Naive thymus-derived CD4-positive, alpha-beta T cell (primary cell): ENCODE measurements at places on chromosomes 16 and 17. TPM values are rescaled to one million over a fixed set of nuclear protein-coding genes. Genes with fewer than 3 reads are reported as not detected.

DNA sequence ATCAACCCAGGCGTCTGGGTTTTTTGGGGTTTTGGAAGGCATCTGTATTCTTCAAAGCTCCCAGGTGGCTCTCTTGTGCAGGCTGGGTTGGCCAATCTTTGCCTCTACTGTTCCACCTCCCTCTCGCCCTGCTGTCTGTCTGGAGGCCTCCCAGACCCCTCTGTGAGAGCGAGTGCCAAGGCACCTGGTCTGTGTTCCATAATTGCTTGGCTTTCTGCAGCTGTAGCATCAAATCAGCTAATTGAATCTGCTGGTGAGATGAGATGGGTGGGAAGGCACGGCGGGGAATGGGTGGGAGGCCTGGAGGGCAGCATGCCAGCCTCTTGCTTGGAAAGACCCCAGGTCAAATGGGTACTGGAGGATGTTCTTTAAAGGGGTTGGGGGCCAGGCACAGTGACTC, 52.5 kb upstream of the CLEC19A start:
- no peaks in the 10 kb centered on the region for H3K36me3 ChIP-seq
- H3K27ac ChIP-seq, result no peak overlapping the region
- DNase-seq, result no peak
- no peaks in the 10 kb centered on the region for H3K4me1 ChIP-seq

GRCh38 chr16:86590501-86591144, 12.3 kb downstream of the FOXL1 start:
- H3K4me1 ChIP-seq, result no peaks in the 10 kb centered on the region
- no peak overlapping the region for H3K27ac ChIP-seq
- H3K27me3 ChIP-seq, result no peaks in the 10 kb centered on the region
- no peak for DNase-seq

Gene KRT9
- total RNA-seq, result not detected

Gene PPM1E
- 0.07 TPM in 1 of 2 replicates, not detected in the other for total RNA-seq

- DNase-seq, result no peak
- no peaks in the 10 kb centered on the region for H3K27me3 ChIP-seq
- H3K27ac ChIP-seq, result no peak overlapping the region
- H3K36me3 ChIP-seq, result no peaks in the 10 kb centered on the region
- no peaks in the 10 kb centered on the region for H3K4me1 ChIP-seq
These were observed 54.7 kb downstream of the HS3ST3B1 start for GRCh38 chr17:14355556-14355955.

DNA sequence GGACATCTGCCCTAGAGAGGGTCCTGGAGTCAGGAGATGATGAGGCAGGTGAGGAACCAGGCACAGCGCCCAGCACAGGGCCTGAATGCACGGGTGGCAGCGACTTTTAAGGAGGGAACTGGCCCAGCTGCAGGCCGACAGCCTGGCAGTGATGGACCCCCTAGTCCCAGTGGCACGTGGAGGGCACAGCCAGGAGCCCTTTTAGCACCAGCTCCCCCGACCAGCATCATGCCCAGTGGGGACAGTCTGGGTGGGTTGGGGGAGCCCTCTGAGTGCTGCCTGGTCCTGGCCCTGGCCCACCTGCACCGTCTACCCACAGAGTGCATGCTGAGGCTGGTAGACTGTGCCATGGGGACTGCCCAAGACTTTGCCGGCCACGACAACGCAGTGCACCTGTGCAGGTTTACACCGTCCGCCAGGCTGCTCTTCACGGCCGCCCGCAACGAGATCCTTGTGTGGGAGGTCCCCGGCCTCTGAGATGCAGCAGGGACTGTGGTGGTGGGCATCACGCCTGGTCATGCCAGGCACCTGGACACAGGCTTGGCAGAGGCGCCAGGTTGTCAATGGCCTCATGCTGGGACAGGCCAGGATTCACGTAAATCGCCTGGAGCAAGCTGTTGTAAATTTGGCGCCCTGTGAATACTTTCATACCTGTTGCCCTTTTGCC, 686 bp upstream of the RHOT2 start:
- no peaks in the 10 kb centered on the region for H3K27me3 ChIP-seq
- peaks cover 3% of the 10 kb centered on the region for H3K36me3 ChIP-seq
- DNase-seq, result no peak
- H3K4me1 ChIP-seq, result peaks cover 12% of the 10 kb centered on the region

DNA sequence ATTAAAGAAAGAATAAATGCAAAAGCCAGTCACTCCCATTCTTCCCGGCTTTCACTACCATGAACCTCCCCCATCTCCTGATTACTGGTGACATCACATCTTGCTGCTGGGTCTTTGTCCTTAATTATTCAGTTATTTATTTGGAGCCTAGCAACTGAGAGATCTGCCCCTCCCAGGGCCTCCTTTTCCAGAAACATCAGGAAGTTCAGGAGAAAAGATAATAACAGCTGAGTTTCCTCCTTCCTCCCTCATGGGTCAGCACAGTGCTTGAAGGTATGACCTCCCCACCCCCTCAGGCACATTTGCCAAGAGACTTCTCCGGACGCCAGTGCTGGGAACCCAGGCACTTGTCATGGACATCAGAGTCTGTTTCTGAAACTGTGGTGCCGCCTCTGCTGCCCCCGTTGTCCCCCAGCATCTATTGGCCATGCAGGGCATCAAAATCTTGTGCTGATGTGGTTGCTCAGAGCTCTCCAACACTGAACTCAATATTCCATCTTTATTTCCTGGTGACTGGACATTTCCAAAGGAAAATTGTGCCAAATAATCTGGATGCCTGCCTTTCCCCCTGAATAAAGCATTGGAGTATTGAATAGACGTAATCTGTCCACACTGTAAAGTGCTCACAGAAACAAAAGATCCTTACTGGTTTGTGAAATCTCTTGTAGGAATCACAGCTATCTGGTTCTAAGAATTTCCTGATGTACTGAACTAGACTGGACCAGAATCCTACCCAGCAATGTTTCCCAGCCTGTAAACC, 71.8 kb downstream of the ZNF18 start:
- H3K27me3 ChIP-seq, result no peaks in the 10 kb centered on the region
- no peak overlapping the region for H3K27ac ChIP-seq
- no peak for DNase-seq
- H3K4me3 ChIP-seq, result no peak overlapping the region

DNA sequence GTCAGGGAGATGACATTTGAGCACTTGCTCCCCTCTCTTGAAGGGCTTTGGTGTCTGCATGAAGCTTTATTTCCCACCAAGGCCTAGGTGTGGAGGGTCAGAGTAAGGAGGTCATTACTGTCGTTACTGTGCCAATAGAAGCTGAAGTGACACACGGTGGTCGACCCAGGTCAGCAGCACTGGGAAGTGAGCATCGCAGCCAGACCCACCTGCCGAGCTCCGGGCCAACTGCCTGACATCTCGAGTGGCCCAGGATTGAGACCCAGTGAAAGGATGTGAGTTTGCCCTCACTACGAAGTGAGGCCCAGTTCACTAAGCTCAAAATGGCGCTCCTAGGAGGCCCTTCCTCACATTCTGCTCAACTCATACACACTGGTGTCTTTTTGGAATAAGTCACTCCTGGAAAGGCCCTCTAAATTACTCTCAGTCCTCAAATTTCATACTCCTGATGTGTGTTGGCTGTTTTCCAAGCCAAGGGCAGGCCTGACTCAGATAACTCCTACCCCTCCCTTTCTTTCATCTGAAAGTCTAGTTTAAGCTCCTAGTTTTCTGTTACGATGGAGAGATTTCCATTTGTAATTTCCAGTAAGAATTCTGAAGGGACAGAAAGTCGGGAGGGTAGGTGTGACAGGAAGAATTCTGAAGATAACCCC, 200.4 kb downstream of the LGALS9B start:
- peak overlapping the region; percentile 5 for H3K27ac ChIP-seq
- no peak overlapping the region for H3K4me3 ChIP-seq
- no peaks in the 10 kb centered on the region for H3K27me3 ChIP-seq
- H3K36me3 ChIP-seq, result no peaks in the 10 kb centered on the region
- DNase-seq, result no peak

- H3K4me1 ChIP-seq, result peaks cover 13% of the 10 kb centered on the region
- no peaks in the 10 kb centered on the region for H3K36me3 ChIP-seq
- H3K27me3 ChIP-seq, result no peaks in the 10 kb centered on the region
- peak within 1 kb of the TSS; percentile 14 for H3K27ac ChIP-seq
- DNase-seq, result peak; percentile 14
These were observed at the start of gene SDK2 for GRCh38 chr17:73644145-73645049. Gene SDK2 (minus strand): TSS chr17:73644445. CDS start chr17:73644088, 357 bp downstream.

Gene KIF18B
- not detected for total RNA-seq

DNA sequence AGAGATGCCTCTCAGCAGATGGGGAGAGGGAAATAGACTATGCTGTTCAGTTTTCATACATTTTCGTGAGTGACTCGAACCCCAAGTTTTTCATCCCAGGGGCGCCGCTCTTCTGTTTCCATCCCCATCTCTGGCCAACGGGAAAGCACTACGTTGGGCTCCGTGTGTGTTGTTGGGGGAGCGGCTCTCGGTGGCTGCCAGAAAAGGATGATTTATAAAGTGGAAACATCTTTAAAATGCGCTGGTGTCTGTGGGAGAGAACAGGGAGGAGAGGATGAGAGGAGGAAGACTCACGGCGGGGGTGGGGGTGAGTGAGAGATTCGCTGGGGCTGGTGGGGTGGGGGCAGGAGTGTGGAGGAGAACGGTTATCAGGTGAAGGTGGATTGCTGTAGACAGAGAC, 5.8 kb downstream of the TBX4 start:
- H3K4me1 ChIP-seq, result peaks cover 6% of the 10 kb centered on the region
- H3K27ac ChIP-seq, result no peak overlapping the region
- peaks cover 23% of the 10 kb centered on the region for H3K27me3 ChIP-seq
- H3K36me3 ChIP-seq, result no peaks in the 10 kb centered on the region
- no peak overlapping the region for H3K4me3 ChIP-seq
- peak; percentile 12 for DNase-seq

GRCh38 chr17:77146246-77146632, 5.5 kb downstream of the SEC14L1 start:
- no peak overlapping the region for H3K4me3 ChIP-seq
- DNase-seq, result no peak
- peaks cover 7% of the 10 kb centered on the region for H3K4me1 ChIP-seq
- H3K27ac ChIP-seq, result no peak overlapping the region
- peaks cover 6% of the 10 kb centered on the region for H3K36me3 ChIP-seq

GRCh38 chr17:60153606-60154390, 4.0 kb downstream of the CA4 start:
- H3K27me3 ChIP-seq, result no peaks in the 10 kb centered on the region
- peaks cover 6% of the 10 kb centered on the region for H3K4me1 ChIP-seq
- no peak overlapping the region for H3K27ac ChIP-seq
- no peaks in the 10 kb centered on the region for H3K36me3 ChIP-seq

GRCh38 chr17:4327606-4328005, 38.9 kb downstream of the UBE2G1 start:
- no peak for DNase-seq
- peaks cover 3% of the 10 kb centered on the region for H3K4me1 ChIP-seq
- no peaks in the 10 kb centered on the region for H3K36me3 ChIP-seq
- no peak overlapping the region for H3K27ac ChIP-seq
- H3K27me3 ChIP-seq, result no peaks in the 10 kb centered on the region

DNA sequence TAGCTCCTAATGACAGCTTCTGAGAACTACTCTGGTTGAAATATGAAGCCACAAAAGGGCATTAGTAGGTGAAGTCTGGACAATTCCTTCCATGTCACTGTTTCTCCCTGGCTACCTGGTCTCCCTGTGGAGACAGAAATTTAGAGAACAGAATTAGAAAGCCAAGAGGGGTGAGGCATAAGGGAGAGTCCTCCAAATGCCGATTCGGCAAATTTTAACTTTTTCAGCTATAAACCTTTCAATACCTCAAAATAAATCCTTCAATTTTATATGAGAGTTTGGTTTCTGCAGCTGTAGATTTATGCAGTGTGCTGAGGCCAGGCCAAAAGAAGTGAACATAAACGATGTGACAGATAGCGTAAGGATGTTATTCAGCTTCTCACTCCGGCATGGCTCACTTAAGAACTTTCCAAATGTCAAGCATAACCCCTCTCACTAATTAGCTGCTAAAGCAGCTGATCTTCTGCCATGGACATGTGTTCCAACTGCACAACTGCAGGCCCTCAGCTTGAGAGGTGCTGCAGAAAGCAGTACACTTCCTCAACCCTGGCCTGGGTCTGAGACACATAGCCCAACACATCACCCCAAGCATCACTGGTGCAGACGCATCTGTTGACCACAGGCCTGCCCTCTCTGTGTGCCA, 247.9 kb upstream of the SOX9 start:
- H3K36me3 ChIP-seq, result no peaks in the 10 kb centered on the region
- H3K27ac ChIP-seq, result no peak overlapping the region
- no peak for DNase-seq
- H3K4me3 ChIP-seq, result no peak overlapping the region

DNA sequence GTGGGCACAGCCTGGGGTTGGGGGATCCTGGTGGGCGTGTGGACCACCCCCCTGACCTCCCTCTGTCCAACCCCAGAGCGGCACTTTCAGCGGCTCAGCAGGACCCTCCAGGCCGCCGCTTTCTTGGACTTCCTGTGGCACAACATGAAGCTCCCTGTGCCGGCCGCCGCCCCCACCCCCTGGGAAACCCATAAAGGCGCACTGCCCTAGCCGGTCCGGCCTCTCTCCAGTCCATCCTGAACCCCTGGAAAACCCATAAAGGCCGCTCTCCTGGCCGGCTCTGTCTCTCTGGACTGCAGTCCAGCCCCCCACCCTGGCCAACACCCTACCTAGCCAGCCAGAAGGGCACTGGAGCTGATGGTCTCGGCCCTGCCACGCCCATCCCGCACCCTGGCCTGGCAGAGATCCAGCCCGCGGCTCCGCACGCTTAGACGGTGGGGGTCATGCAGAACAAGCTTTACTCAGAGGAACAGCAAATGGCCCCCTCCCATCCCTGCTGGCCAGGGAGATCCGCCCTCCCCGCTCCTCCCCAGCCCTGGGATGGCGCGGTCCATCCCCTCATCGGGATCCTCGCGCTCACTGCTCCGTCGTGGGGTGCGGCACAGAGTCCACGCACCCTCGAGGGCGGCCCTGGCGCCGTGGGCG, 2.7 kb downstream of the NOXO1 start:
- no peak for DNase-seq
- no peak overlapping the region for H3K4me3 ChIP-seq
- H3K36me3 ChIP-seq, result peaks cover 50% of the 10 kb centered on the region

GRCh38 chr16:84367750-84368307, 509 bp upstream of the ATP2C2 start:
- no peak overlapping the region for H3K27ac ChIP-seq
- H3K36me3 ChIP-seq, result no peaks in the 10 kb centered on the region
- no peak overlapping the region for H3K4me3 ChIP-seq
- H3K27me3 ChIP-seq, result no peaks in the 10 kb centered on the region

DNA sequence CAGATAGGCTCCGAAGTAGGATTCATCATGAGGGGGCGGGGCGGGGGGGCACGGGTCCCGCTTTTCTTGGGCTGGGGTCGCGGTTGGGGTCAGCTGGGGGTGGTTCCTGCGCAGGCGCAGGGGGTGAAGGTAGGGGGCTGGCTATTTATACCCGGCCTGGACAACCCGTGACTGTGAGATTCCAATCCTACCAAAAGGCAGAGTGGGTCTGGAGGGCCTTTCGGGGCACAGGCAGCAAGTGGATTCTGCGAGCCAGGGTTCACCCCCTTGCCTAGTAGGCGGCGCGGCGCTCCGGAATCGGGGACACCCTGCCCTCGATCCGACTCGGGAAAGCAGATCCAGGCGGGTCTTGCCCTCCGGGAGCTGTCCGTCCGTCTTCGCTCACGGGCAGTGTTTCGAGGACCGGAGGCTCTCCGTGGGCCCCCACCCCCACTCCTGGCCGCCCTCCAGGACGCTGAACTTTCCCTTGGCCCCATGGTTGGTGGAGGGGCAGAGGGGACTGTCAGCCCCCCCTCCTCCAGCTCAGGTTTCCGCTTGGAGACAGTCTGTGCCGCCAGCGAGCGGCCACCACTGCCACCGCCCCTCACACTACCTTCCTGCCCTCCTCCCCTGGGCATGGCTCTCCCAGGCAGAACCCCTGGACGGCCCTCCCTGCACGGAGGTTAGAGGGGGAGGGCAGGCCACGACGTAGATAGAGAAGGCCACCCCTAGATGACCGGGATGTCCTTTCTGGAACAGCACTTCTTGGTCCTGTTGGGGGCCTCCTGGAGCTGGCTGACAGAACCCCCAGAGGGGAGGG, 634 bp downstream of the SLC2A4 start:
- peak overlapping the region; percentile 66 for H3K4me3 ChIP-seq
- H3K27ac ChIP-seq, result no peak overlapping the region
- peaks cover 23% of the 10 kb centered on the region for H3K4me1 ChIP-seq
- no peaks in the 10 kb centered on the region for H3K27me3 ChIP-seq
